ENCODE measurements at places on chromosomes 5 and 9.
A peak's percentile ranks its signal among the peaks of the same experiment; 100 is the strongest.

GRCh38 chr5:97134634-97135033 lies 7.8 kb downstream of the LIX1 start:
- DNase-seq, result no peak

DNA sequence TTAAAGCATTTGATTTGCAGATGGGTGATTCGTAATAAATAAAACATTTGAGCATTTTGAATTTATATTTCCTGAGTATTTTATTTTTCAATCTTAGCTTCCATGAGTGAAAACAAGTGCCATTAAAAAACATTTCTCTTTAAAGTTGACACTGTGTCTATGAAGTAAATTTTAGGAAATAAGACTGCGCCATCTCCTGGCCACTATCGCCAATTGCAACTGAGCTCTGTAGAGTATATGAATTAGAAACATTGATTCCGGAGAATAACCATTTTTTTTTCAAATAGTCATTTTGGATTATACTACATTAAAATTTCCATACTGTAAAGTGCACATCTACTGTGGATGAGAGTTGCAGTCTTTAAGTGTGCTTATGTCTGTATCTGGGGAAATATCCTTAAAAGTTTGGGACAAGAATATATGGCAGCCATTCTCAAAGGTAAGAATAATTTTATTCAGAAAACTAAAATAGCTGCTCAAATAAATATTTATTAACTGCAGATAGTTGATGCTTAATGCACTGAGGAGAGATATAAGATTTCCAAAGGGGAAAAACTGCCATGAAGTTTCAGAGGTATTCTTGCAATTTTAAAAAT lies 5.9 kb downstream of the DMRTA1 start:
- no peak for DNase-seq

GRCh38 chr5:140554454-140554853 lies 2.8 kb downstream of the SRA1 start:
- DNase-seq, result no peak

DNA sequence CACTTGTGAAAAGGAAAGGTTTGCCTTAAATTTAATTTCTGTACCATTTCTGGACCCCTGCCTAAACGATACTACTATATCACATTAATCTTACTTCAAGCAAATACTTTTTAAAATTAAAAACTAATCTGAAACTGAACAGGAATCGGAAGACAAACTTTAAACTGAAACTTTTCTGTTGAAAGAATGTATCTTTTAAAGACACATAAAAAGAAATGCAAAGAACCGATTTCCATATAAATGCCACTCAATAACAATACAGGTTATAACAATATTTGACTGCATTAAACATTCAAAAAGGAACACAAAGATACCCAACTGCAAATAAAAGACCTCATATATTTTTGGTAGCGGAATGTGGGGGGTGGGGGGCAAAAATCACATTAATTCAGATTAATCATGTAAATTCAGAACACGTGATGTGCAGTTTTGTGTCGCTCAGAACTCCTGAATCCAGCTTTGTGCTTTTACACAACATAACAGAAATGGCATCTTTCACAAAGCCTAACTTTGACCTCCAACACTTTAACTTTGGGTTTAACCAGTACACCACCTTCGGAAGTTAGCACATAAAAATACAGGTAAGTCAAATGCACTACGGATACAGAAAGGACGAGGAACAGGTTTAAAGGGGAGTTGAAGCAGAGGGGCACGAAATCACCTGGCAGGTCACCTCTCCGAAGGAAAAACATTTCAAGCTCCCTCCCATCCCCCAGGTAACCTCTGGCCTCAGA lies 925 bp downstream of the LIFR start:
- no peak for DNase-seq

DNA sequence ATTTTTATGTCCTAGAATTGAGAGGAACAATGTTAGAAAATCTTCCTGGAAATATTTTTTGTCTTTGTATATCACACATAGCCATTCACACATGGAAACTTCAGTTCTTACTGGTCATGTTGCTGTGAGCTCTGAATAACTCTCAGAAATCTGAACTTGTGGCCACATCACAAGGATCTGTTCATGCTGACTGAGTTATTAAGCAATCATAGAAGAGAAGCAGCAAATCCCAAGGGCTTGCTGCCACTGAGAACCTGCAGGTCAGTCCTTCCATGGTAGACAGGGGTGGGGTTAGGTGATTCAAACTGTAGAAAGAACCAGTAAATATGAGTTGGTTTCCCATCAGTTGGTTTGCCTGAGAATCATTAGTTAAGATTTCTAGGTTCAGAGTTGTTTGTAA lies 27.6 kb downstream of the SGCD start:
- no peak for DNase-seq

- DNase-seq, result no peak
Observed at GRCh38 chr5:10275991-10276390, 25.9 kb downstream of the CCT5 start.

DNA sequence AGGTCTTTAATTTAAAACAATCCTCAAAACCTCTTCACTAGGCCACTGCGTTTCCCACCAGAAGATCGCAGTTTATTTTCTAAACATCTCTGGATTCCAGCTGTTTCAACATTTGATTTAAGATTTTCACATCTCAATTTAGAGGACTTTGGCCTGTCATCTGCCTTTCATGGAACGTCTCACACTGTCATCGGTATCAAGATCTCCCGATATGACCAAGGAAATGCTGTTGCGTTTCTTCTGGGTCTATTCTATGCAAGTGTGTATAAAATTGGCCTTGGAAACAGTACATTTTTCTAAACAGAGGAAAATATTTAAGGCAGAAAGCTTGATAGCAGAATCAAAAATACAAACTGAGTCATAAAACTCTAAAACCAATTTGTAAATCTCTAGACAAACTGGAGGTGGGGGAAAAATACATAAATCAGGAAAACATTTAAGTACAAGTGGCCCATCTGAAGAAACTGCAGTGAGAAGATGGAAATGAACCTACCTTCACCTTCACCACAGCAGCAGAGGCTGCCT lies 53.6 kb upstream of the SIMC1 start:
- no peak for DNase-seq

DNA sequence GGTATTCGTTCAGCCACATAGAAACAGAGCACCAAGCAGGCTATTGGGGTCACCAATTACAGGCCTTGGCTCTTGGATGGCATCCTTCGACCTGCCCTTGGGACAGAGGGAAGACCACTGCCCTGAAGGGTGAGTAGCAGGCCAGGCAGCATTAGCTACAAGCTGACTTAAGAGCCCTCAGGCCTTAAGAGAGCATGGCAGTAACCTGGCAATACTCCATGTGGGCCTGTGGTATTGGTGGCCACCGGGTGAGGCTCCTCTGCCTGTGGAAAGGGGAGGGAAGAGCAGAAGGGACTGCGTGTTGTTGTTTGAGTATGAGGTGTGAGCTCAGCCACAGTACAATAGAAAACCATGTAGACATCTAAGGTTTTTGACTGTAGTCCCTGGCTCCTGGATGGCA lies 170.6 kb downstream of the MCTP1 start:
- DNase-seq, result no peak

DNA sequence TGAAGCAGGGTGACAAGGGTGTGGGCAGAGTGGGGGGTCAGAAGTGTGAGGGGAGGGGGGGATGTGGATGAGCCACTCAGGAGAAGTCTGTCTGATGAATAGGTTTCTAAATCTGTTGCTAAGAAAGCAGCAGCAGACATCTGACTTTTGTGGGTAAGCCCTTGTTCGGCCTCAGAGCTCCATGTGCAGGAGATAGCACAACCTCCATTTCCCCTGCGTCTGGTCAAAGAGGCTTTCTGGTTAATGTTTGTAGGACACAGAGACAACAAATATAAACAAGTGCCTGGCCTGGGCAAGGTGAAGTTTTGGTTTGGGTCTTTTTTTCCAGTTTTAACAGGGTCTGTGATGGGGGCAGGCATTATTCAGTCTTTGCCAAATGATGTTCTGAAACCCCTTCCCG lies 57.0 kb upstream of the GNE start:
- DNase-seq, result peak; percentile 5

- no peak for DNase-seq
Observed at GRCh38 chr9:124277420-124277819, 19.7 kb downstream of the NEK6 start.

GRCh38 chr9:3191715-3192114 lies 334.1 kb downstream of the RFX3 start:
- no peak for DNase-seq

- no peak for DNase-seq
Observed at GRCh38 chr5:111511174-111511830, 1.0 kb downstream of the STARD4 start.

- no peak for DNase-seq
Observed at GRCh38 chr9:2489838-2490314, 131.7 kb upstream of the VLDLR start.

DNA sequence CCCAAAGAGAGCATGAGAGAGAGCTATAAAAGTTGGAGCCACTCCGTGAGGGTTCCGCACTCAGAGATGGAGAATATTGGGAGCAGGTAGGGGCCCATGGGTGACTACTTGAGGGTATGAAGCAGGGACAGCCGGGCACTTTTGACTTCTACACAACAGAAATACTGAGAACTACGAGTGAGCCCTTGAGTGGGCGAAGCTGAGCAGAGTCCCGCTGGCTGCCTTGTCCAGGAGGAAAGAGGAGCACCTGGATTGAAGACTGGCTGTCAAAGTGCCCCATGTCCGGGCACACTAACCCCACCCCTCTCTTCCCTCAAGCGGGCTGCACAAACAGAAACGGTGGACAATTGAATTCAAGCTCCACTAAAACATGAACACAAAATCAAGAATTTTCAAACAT lies 33.6 kb downstream of the FYB1 start:
- no peak for DNase-seq

- no peak for DNase-seq
Observed at GRCh38 chr9:114205171-114206015, 50.1 kb downstream of the COL27A1 start.

DNA sequence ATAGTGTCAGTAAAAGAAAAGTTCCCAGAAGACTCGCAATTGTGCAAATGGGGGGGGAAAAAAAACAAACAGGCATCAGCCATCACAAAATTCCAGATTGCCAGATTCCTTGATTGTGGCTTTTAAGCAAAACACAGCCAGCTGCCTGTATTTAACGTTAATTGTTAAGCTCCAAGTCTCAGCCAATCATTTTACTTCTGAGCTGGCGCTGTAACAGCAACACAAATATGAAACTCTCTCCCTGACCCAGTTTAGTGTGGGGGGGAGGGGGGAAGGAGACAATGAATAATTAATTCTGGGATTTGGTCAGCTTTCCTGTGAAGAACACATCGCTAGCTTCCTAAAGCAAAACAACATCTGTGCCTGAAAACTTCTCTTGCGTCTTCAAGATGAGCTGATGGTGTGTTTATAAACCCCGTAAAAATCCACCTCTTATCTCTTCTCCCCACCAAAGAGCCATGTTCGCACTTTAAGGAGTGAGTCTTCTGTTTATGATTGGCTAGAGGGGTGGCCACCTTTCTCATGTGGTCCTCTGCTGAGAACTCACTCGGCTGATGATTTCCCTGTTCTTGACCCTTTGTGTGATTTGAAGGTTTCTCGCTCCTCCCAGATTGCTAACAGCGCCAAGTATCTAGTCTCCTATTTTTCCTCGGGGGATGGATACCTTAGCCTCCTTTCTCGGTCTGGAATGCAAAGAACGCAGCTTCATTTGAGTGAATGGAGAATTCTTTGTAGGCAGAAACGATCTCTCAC lies 160.2 kb upstream of the DAPK1 start:
- no peak for DNase-seq

DNA sequence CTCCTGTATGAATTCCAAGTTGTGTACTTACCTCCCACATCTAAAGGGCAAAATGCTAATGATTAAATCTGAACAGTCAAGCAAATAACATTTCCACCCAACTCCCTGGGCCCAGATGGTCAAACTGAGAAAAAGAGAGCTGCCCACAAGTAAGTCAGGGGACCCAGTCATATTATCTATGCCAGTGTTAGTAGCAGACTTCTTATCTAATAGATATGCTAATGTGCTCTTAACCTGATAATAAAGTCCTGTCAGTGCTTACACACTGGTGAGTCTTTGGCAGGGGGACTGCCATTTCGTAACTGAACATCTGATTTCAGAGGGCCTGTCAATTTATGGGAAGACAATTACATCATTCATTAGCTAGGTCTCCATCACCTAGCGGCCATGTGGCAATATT lies 292.3 kb upstream of the WWC1 start:
- no peak for DNase-seq

DNA sequence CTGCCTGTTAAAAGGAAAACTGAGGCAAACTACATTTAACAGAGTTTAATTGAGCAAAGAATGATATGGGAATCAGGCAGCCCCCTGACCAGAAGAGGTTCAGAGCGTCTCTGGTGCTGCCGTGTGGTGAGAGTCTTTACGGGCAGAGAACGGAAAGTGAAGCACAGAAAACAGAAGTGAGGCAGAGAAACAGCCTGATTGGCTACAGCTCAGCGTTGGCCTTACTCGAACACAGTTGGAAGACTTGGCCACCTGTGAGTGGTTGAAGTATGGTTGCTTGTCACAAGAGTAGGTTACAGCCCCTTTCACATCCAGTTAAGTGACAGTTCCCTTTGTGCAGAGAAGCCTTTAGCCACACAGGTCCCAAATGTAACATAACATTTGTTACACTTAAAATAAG lies 16.9 kb upstream of the FBP1 start:
- DNase-seq, result peak; percentile 74

DNA sequence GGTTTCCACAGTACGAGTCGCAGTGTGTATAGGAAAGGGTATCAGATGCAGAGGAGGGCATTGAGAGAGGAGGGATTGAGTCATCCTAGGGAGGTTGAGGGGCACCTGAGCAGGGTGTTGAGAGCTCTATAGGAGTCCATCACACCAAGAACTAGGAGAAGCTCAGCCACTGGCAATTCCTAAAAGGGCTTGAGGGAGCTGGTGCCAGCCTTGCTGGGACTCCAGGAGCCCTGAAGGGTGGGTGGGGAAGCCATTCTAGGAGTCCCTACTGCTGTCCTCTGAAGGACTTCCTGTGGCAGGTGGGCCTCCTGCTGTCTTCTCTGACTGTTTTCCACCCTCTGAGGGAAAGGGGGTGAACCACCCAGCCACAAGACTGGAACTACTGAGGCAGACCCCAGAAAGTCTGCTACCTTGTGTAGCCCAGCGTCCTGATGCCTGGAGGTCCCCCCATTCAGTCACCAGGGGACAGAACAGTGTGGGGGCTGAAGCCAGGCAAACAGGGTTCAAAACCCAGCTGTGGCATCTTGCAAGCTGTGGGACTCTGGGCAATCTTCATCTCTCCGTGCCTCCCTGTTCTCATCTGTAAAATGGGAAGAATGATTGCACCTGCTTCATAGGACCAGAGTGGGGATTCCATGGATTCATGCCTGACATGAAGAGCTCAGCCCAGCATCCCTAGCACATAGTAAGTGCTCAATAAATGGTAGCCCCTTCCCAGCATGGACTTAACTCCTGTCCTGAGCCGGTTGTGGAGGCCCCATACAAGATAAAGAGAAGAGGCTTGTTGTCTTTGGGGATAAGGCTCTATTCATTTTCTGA lies 149.5 kb downstream of the C9orf50 start:
- DNase-seq, result no peak

DNA sequence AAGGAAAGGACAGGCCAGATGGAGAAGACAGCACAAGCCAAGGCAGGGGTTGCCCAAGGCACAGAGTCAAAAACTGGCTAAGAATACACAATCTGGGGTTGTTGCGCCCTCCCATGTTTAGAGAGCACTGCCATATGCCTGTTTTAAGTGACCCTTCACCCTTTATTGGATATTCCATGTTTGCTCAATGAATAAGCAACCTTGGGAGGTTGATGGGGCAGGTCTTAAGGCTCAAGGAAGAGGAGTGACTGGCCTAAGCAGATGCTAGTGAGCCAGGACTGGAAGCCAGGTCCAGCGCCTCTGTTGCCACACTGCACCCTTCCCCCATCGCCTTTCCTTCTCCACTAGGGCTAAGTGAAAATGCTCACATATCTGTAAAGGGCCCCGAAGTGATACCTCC lies 6.7 kb downstream of the TXN start:
- no peak for DNase-seq

All from GDM1 (cell line).